ENCODE measurements at places on chromosomes 7 and 10.

GRCh38 chr10:9596368-9596920 lies 1421.2 kb upstream of the CELF2 start:
- no peak for DNase-seq

- peak; percentile 55 for DNase-seq
Observed at GRCh38 chr10:71383972-71384687, 12.6 kb upstream of the CDH23 start.

DNA sequence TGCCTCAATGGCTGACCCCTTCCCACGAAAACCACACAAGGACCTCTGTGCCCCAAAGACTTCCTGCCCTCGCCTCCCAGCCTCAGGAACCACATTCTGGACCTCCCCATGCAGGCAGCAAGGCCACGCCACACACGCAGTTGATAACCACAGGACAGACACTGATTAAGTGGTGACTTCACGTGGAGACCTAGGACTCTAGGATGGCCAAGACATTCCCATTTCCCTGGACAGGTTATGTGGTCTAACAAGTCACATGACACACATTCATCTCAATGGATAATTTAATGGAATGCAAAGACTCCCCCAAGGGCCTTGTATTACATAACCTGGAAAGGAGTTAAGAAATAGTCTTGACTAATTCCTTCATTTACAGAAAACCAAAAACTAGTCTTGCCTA lies 110.2 kb downstream of the LARP4B start:
- no peak for DNase-seq

DNA sequence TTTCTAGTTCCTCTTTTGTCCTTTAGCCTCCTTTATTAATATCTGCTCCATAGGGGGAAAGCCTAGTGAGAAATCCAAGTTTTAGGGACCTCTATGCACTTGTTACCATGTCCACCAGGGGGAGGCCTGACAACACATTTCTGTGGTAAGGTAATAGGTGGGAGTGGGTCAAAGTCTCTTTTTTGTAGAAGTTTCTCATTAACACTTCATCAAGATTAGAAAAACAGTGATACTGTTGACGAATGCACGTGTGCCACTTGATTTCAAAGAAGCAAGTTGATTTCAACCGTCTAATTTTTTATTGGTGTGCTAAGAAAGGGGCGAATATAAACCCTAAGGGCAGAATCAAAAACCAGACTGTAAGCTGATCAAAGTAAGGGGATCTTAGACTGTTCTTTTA lies 30.6 kb downstream of the CISD1 start:
- peak; percentile 55 for DNase-seq

GRCh38 chr7:128424686-128425275 lies 15.0 kb upstream of the IMPDH1 start:
- DNase-seq: no peak

DNA sequence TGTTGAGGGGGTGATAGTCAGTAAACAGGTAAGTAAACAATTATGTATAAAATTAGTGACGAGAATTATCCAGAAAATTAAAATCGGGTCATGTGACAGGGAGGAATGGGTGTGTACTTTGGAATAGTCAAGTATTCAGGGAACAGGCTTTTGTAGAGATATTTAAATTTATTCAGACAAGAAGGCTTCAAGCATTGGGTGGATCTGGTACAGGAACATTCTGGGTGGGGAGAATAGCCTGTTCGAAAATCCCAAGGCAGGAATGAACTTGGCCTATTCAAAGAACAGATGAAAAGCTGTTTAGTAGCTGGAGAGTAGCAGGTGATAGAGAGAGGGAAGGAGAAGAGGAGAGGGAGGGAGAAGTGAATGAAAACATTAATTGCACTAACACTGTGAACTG lies 448.9 kb upstream of the FZD8 start:
- no peak for DNase-seq

- no peak for DNase-seq
Observed at GRCh38 chr10:93757801-93758507, at the start of gene LGI1. Gene LGI1, plus strand, starts transcription at chr10:93757936. Its CDS starts 209 bp downstream, at chr10:93758145.

GRCh38 chr10:26997610-26998009 lies 102.7 kb downstream of the ANKRD26 start:
- no peak for DNase-seq

Measured in iPS DF 6.9 (cell line).